ENCODE measurements at places on chromosomes 12 and 14. TPM values are rescaled to one million over a fixed set of nuclear protein-coding genes. Genes with fewer than 3 reads are reported as not detected.

Gene SLCO1C1
- 4.3 TPM for total RNA-seq

- H3K27ac ChIP-seq = no peak overlapping the region
- no peaks in the 10 kb centered on the region for H3K4me1 ChIP-seq
- no peak overlapping the region for H3K4me3 ChIP-seq
- DNase-seq = no peak
Measured at GRCh38 chr14:84482256-84483071, 1047.5 kb upstream of the FLRT2 start.

GRCh38 chr14:97185186-97185585 lies 388.0 kb downstream of the VRK1 start:
- H3K4me1 ChIP-seq = no peaks in the 10 kb centered on the region
- no peak for DNase-seq
- no peak overlapping the region for H3K4me3 ChIP-seq
- H3K27me3 ChIP-seq = no peaks in the 10 kb centered on the region
- no peaks in the 10 kb centered on the region for H3K36me3 ChIP-seq

Gene RERGL
- 6.9 TPM for total RNA-seq

DNA sequence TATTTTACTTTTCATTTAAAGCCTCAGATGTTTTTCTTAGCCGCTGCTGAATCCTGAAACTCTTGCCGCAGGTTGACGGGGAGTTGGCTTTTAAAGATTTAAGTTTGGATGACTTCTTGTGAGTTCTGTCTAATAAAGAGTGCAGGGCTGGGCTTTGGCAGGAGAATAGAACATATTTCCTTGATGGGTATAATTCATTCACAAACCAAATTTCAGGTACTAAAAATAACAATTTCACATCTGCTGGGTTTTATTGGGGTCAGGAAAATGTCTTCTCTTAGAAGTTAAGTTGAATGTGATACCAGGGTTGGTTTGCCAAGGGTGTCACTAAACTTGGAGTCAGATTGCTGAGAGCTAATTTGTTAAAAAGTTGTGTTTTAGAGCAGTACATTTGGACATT lies 9.7 kb downstream of the SP1 start:
- H3K27me3 ChIP-seq = no peaks in the 10 kb centered on the region
- H3K27ac ChIP-seq = no peak overlapping the region
- H3K36me3 ChIP-seq = no peaks in the 10 kb centered on the region
- no peaks in the 10 kb centered on the region for H3K4me1 ChIP-seq
- no peak for DNase-seq

- H3K27ac ChIP-seq = no peak overlapping the region
- no peaks in the 10 kb centered on the region for H3K27me3 ChIP-seq
- DNase-seq = no peak
- no peaks in the 10 kb centered on the region for H3K36me3 ChIP-seq
- no peaks in the 10 kb centered on the region for H3K4me1 ChIP-seq
Measured at GRCh38 chr12:40581889-40582288, 110.3 kb upstream of the CNTN1 start.

- no peaks in the 10 kb centered on the region for H3K4me1 ChIP-seq
- H3K36me3 ChIP-seq = no peaks in the 10 kb centered on the region
- H3K27me3 ChIP-seq = no peaks in the 10 kb centered on the region
- DNase-seq = no peak
- no peak overlapping the region for H3K27ac ChIP-seq
- H3K4me3 ChIP-seq = no peak overlapping the region
Measured at GRCh38 chr12:76708296-76708695, 55.6 kb upstream of the ZDHHC17 start.

Measured in aorta (tissue), 5 donors.